ENCODE measurements at places on chromosomes 3 and 15. TPM values are rescaled to one million over a fixed set of nuclear protein-coding genes. Genes with fewer than 3 reads are reported as not detected.

The PPP1R14D gene
- not detected for total RNA-seq

The HHLA2 gene
- total RNA-seq = 1.0 TPM

The NEO1 gene
- total RNA-seq = 9.1 TPM

The PCNP gene
- total RNA-seq = 205 TPM

The ANKRD28 gene
- total RNA-seq = 40.2 TPM

- no peaks in the 10 kb centered on the region for H3K36me3 ChIP-seq
- H3K27ac ChIP-seq = peak overlapping the region; percentile 13
- no peak overlapping the region for H3K4me3 ChIP-seq
- DNase-seq = no peak
Observed at GRCh38 chr3:105837143-105837740, 31.6 kb downstream of the CBLB start.

GRCh38 chr15:36947035-36947719 lies 153.2 kb downstream of the MEIS2 start:
- H3K36me3 ChIP-seq = no peaks in the 10 kb centered on the region
- H3K4me1 ChIP-seq = no peaks in the 10 kb centered on the region

DNA sequence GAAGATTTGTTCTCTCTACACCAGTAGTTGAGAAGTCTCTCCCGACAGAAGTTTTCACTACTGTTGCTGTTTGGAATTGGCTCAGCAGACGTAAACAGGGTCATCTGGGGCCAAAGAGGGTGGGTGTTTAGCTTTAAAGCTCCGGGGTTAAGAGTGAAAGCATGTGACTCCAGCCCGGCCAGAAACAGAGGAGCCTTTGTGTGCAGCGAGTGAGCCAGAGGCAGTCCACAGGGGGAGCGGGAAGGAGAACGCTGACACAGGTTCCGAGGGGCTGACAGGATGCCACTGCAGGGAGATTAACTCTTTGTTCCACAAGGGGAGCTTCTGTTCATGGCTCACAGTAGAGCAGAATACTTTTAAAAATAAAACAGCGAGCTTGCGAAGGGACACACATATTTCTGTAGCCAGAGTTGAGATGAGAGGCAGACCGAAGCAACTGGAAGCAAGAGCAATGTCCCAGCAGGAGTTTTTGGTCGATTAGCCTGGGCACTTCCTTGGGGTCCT lies 26.9 kb downstream of the BMF start:
- peak overlapping the region; percentile 51 for H3K27ac ChIP-seq
- H3K27me3 ChIP-seq = no peaks in the 10 kb centered on the region
- H3K4me1 ChIP-seq = peaks cover 20% of the 10 kb centered on the region

DNA sequence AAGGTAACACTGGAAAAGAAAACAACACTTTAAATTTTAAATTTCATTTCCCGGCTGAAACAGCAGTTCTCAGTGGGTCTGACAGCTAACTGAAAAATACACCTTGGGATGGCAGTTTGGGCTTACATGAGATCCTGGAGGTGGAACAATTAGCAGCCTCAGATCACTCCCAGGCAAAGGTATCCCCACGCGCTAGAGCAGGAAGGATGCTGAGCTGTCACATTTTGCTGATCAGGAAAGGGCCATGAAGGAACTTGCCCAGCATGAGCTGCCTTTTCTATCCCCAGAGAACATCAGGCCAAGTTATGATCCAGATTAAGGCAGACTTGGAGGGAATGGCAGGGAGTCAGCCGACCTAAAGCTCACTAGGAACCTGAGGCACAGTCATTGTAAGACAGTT lies 204.8 kb upstream of the SLC2A2 start:
- no peak overlapping the region for H3K27ac ChIP-seq
- no peak overlapping the region for H3K4me3 ChIP-seq
- no peaks in the 10 kb centered on the region for H3K27me3 ChIP-seq
- DNase-seq = no peak
- H3K36me3 ChIP-seq = peaks cover 4% of the 10 kb centered on the region

DNA sequence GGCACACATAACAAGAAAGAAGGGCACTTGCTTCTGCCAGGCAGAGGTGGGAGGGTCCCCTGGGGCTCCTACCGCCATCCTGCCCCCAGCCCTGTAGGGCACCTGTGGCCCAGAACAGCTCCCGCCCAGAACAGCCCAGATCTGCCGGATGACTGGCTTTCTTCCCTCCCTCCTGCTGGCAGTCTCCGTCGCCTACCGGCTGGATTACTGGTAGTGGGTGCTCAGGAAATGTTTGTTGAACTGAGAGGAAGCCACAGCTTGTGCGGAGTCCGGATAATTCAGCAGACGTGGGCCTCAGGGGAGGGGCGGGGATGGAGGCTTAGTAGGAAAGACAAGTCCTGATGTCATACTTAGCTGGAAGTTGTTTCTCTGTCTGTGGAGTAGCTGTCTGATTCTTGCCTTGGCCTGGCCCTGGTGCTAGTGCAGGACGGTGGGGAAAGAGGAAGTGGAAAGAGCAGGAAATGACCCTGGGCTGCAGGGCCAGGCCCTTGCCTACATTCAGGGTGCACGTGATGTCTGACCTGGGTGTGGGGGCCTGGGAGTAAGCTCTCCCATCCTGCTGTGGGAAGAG lies 6.7 kb downstream of the CCDC9B start:
- DNase-seq = no peak
- no peak overlapping the region for H3K4me3 ChIP-seq
- H3K27ac ChIP-seq = peak overlapping the region; percentile 31
- H3K4me1 ChIP-seq = peaks cover 23% of the 10 kb centered on the region
- H3K36me3 ChIP-seq = no peaks in the 10 kb centered on the region

DNA sequence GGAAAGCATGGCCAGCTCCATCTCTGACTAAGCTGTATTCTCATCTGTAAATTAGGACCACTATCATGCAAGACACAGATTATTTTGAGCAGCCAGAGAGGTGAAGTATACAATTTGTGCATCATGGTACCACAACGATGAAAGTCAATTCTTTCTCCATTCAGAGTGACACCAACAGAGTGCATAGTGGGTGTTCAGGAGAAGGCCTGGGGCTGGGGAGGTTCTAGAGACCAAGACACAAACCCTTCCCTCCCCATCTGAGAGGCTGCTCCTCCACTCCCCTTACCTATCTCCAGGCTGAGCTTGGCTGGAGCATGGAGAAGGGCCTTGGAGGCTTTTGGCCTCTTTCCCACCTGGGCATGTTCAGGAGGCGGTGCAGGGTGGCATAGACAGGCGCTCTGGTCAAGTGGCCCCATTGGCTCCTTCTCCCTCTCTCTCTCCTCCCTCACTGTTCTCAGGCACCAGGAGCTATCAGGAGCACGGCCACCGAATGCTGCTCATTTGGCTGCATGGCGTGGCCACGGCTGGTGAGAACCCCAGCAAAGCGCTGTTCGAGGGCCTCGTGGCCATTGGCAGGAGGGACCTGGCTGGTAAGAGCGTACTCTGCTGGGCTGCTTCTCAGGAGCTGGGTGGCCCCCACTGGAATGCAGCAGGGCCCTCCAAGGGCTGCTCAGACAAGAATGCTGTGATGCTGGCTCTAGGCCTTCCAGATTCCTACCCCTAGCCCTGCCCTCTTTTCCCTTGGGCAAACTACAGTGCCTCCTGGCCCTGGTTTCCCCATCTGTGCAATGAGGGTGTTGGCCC lies 37.9 kb downstream of the ANKDD1A start:
- H3K36me3 ChIP-seq = no peaks in the 10 kb centered on the region
- H3K4me3 ChIP-seq = no peak overlapping the region
- H3K27me3 ChIP-seq = no peaks in the 10 kb centered on the region
- no peak overlapping the region for H3K27ac ChIP-seq
- no peak for DNase-seq

- no peak overlapping the region for H3K27ac ChIP-seq
- no peak overlapping the region for H3K4me3 ChIP-seq
- H3K36me3 ChIP-seq = no peaks in the 10 kb centered on the region
- no peak for DNase-seq
Observed at GRCh38 chr15:87645723-87646122, 610.8 kb downstream of the NTRK3 start.

GRCh38 chr3:36989005-36989404 lies 3.9 kb downstream of the EPM2AIP1 start:
- peak overlapping the region; percentile 14 for H3K4me3 ChIP-seq
- H3K27ac ChIP-seq = no peak overlapping the region
- no peak for DNase-seq
- H3K27me3 ChIP-seq = no peaks in the 10 kb centered on the region
- H3K36me3 ChIP-seq = peaks cover 19% of the 10 kb centered on the region

Data from CD8-positive, alpha-beta memory T cell (primary cell).